ENCODE measurements at places on chromosomes 1 and 21.
A peak's percentile ranks its signal among the peaks of the same experiment; 100 is the strongest.

GRCh38 chr21:32173121-32173724 is 105.6 kb downstream of the MIS18A start:
- DNase-seq: no peak

DNA sequence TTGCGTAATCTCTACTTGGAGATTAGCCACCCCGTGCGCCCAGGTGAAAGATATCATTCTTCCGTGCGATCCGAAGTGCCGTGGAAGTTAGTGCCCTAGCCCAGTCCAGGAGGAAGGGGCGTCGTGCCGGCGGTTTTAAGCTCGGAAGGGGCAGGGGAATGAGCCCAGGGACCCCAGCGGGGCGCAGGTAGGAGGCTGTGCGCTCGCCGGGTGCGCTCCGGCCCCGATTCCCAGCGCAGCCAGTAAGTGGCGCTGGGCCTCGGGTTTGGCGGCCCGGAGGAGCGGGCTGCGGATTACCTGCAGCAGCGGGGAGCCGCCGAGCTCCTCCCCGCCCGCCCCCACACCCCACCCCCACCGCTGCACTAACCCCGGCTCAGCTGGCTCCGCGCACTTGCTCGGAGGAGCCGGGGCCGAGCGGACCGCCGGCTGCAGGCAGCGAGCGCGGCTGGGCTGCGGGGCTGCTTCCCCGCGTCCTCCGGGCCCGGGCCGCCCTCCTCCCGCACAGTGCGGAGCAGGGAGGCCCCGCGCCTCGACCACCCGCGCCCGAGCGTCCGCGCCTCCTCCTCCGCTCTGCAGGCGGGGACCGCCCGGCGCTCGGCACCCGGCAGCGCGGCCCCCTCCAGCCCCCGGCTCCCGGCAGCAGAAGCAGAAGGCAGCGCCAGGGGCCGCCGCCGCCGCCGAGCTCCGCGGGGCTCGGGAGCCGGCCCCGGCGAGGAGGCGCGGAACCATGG is at the start of gene RYR2:
Gene RYR2 (plus strand): TSS at position 390 of the 731 bp plus-strand sequence. CDS start 338 bp downstream, at position 728.
- DNase-seq: no peak

GRCh38 chr1:213728593-213729536 is 258.9 kb upstream of the PROX1 start:
- no peak for DNase-seq

DNA sequence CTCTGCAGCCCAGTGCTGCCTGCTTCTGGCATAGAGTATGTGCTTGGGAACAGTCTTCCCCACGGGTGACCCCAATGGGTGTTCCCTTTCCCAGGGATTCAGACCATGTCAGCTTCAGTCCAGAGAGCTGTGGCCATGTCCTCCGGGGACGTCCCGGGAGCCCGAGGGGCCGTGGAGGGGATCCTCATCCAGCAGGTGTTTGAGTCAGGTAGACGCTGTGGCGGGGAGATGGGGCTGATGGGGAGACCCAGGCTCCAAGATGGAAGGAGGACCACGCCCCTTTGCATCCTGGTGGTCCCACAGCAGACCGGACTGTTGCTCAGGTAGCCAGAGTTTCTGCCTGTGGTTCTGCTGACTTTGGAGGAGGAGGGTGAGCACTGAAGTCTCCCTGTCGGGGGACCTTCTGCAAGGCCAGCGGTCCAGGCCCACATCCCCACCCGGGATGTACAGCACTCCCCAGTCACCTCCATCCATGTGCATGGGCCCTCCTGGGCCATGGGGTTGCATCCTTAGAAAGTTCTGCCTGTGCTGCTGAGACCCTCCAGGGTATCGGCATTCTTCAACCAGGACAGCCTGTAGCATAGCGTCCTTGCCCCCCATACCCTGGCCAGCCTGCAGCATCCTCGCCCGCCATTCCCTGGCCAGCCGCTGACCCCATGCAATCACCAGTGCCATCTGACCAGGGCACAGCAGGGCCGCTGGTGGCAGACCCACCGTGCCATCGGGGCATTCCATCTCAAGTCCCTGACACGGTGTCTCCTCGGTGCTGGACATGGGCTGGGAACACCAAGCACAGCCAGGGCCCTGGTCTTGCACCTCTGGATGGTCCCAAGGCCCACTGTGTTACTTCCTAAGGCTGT is 2.8 kb downstream of the AIRE start:
- DNase-seq: no peak

GRCh38 chr1:59678493-59679228 is 136.1 kb upstream of the HOOK1 start:
- DNase-seq: peak; percentile 84

- DNase-seq: peak; percentile 40
Observed at GRCh38 chr1:112337028-112337531, 58.9 kb upstream of the CTTNBP2NL start.

- DNase-seq: no peak
Observed at GRCh38 chr1:212971312-212971711, 21.0 kb downstream of the VASH2 start.

DNA sequence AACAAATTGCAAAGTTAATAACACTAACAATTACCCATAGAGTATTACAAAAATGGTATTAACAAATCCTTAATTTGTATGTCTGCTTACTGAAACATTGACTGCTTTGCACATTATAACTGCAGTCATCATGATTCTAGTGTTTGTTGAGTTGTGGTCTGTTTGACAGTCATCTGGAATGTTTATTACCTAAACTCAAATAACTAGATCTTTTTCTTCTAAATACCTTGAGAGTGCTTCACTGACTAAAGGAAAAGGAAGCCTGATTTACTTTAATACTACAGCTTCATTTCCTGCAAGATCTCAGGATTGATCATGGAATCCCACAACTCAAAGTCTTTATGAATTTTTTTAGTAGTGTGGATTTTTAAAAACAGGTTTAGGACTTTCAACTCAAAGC is 70.0 kb downstream of the HMCN1 start:
- DNase-seq: no peak

DNA sequence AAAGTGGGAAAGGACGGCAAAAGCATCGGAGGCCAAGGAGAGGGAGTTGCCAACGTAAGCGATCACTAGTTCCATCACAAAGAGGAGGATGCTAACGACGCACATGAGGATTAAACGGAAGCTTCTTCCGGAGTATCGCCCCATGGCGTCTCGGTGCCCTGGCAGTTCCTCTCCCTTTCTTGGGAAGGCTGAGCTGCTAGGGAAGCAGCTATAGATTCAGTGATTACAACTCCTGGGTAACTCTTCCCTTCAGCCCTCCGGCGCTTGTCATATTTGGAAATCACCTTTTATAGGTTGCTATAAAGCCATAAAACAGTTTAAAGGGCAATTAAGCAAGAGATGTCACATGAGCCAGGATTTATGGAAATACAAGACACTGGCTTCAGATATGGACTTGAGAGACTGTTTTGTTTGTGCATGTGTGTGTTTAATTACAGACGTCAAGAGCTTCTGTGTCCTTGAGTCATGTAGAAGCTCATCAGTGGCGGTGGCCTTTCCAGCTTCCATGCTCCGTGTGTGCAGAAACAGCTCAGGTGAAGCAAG is 30.6 kb upstream of the SLC30A10 start:
- no peak for DNase-seq

DNA sequence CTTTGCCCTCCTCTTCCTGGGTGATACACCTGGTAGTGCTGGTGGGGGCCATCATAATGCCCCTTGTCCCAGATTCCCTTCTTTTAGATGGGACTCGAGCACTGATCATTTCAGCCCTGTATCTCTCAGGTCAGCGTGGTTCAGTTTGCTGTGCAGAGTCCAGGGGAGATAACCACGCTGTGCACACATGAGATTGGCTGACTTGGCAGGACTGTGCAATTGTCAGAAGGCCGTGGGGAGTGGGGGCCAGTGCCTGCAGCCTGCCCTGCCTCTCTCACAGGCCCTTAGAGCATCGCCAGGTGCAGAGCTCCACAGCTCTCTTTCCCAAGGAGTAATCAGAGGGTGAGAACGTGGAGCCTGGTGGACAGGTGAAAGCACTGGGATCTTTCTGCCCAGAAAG is 15.2 kb downstream of the EPHX1 start:
- DNase-seq: no peak

DNA sequence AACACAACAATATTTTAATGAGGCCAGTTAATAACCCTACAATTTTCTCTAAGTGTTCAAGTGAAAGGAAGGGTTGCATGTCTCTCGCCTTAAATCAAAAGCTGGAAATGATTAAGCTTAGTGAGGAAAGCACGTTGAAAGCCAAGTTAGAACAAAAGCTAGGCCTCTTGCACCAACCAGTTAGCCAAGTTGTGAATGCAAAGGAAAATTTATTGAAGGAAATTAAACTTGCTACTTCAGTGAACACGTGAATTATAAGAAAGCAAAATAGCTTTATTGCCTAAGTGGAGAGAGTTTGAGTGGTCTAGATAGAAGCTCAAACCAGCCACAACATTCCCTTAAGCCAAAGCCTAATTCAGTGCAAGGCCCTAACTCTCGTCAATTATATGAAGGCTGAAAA is 135.6 kb downstream of the DUSP10 start:
- no peak for DNase-seq

DNA sequence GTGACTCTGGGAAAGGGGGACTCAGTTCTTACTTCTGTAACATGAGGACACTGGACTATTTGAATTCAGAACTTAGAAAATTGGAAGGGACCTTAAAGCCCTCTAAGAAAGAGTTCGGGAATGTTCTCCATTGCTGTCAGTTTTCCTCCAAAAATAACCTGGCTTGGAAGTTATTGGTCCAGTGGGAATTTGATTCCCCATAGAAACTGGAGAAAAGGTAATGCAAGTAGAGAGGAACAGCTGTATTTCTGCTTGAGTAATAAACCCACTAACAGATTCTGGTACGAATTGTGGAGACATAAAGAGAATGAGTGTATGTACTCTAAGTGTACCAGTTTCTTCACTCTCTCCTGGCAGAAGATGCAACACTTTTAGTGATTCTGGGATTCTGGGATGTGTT is 1.8 kb downstream of the ZBED6 start:
- no peak for DNase-seq

- no peak for DNase-seq
Observed at GRCh38 chr1:236997361-236997760, 6.9 kb downstream of the MT1HL1 start.

- DNase-seq: no peak
Observed at GRCh38 chr1:35663434-35663833, 22.1 kb upstream of the PSMB2 start.

DNA sequence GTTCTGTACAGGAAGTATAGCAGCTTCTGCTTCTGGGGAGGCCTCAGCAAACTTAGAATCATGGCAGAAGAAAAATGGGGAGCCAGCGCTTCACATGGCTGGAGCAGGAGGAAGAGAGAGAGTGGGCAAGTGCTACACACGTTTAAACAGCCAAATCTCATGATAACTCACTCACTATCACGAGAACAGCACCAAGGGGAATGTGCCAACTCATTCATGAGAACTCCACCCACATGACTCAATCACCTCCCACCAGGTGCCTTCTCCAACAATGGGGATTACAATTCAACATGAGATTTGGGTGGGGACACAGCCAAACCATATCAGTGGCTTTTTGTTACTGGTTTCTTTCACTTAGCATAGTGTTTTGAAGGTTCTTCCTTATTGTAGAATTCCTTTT is 138.6 kb downstream of the SYT14 start:
- DNase-seq: no peak

DNA sequence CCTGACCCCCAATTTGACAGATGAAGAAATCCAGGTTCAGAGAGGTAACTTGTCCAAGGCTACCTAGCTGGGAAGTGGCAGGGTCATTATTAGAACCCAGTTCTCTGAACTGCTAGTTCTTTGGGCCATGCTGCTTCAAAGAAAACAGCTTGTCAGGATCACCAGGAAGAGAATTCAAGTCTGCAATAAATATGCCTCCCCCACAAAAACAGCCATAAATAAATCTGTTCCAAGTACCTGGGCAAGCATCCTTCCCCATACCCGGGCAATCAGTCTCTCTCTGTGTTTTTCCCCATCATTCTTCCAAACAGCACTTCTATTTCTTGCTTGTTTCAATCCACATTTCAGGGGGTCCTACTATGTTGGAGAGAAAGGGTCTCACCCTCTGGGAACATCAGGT is 34.1 kb downstream of the SLC9A1 start:
- no peak for DNase-seq

DNA sequence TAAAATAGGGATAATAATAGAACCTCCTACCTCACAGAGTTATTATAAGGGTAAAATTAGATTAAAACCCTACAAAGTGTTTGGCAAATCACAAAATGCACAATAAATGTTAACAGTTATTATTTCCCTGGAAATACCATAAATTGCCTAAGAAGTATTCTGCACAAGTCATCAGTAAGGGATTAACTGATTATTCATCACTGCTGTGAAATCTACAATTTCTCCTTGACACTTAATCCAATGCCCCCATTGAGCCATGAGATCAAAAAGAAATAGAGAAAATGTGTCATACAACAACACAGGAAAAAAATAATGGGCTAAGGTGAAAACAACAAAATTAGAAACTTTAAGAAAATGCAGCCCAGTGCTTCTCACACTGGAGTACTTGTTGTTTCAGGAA is 6.7 kb upstream of the SEC16B start:
- DNase-seq: no peak

GRCh38 chr1:51875291-51875772 is 3.2 kb downstream of the NRDC start:
- no peak for DNase-seq

- DNase-seq: no peak
Observed at GRCh38 chr1:59290193-59290949, 6.5 kb upstream of the FGGY start.

GRCh38 chr1:48127735-48128685 is 94.5 kb upstream of the SLC5A9 start:
- no peak for DNase-seq

GRCh38 chr1:246010386-246010785 is 496.7 kb downstream of the SMYD3 start:
- DNase-seq: no peak

GRCh38 chr1:171935664-171936063 is 94.4 kb downstream of the DNM3 start:
- no peak for DNase-seq

DNA sequence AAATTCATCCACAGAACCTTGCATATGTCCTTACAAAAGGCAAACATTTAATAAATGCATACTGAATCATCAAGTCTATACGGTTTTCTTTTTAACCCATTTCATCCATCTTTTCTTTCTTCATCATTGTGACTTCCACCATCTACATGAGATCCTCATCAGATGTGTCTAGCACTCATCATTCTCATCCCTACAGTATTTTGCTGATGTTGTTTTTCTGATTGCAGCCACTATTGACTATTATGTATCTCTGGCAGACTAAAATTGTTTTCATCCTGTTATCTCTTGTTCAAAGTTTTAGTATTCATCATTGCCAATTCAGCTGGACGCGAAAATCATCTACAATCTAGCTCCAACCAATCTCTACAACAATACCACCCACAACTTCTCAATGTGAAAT is 5.9 kb downstream of the LRIF1 start:
- DNase-seq: no peak

DNA sequence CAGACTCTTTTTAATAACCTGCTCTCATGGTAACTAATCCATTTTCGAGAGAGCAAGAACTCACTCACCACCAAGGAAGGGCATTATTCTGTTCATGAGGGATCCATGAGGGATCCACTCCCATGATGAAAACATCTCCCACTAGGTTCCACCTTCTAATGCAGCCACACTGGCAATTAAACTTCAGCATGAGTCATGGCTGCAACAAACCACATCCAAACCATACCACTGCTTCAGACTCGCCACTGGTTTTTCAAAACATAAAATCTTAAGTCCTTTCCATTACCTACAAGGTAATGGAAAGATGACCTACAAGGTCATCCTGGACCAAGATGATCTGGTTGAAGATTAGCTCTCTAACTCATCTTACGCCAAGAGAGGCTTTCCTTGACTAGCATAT is 405.1 kb downstream of the VAV3 start:
- DNase-seq: no peak

GRCh38 chr21:17921579-17922530 is 102.7 kb upstream of the C21orf91 start:
- DNase-seq: peak; percentile 45

- DNase-seq: no peak
Observed at GRCh38 chr1:160018900-160019299, 12.9 kb downstream of the PIGM start.

All from stromal cell of bone marrow (primary cell).